ENCODE measurements at places on chromosomes 4 and X.

DNA sequence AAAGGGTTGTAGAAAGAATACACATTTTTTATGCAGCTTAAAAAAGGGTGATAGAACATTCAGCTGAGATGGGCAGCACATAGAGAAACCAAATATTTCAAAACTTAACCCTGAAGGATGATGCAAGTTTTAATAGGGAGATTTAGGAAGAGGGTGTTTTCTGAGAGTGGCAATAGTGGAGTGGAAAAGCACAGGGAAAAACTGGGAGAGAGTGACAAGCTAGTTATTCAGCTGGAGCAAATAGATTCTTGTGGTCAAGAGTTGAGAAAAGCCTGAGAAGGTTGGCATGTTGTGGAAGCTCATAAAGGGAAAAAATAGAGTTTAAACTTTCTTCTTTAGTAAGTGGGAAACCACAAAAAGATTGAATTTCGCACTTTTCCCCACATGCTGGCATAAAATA lies 359.6 kb upstream of the PITX2 start:
- no peak for DNase-seq

DNA sequence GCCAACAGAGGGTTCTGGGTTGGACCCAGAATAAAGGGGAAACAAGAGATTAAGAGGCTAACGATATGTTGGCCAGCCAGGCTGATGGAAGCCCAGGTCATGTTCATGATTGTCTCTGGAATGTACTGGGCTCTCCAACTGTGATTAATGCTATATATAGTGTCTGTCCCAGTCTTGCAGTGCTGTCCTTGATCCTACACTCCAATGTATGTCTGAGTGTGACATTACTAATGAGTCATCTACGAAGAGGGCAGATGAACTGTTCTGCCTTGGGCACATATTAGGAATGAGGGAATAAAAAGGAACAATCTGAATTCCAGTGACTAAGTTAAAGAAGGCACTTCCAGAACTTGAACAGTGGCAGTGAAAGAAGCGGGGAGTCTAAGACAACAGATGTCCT lies 142.1 kb downstream of the PDGFRA start:
- DNase-seq = no peak

DNA sequence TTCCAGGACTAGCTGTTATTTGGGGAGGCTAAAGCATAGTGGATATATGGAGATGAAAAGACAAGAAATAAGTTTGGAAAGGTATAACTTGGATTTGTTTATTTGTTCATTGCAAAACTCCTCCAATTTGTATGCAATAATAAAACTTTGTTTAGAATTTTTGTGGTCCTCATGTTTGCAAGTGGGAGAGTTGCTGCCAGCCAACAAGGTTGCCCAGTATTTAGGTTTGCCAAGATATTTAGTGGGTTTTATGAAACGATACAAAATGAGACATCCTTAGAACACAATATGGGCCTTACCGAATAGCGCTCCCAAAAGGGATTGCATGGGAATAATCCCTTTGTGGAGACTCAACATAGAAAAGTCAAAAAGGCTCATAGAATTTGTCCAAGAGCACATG lies 162.1 kb downstream of the INPP4B start:
- no peak for DNase-seq

GRCh38 chr4:69321153-69321729 lies 41.0 kb downstream of the UGT2B28 start:
- DNase-seq = no peak

- no peak for DNase-seq
Measured at GRCh38 chr4:184280137-184280536, 62.5 kb upstream of the ENPP6 start.

DNA sequence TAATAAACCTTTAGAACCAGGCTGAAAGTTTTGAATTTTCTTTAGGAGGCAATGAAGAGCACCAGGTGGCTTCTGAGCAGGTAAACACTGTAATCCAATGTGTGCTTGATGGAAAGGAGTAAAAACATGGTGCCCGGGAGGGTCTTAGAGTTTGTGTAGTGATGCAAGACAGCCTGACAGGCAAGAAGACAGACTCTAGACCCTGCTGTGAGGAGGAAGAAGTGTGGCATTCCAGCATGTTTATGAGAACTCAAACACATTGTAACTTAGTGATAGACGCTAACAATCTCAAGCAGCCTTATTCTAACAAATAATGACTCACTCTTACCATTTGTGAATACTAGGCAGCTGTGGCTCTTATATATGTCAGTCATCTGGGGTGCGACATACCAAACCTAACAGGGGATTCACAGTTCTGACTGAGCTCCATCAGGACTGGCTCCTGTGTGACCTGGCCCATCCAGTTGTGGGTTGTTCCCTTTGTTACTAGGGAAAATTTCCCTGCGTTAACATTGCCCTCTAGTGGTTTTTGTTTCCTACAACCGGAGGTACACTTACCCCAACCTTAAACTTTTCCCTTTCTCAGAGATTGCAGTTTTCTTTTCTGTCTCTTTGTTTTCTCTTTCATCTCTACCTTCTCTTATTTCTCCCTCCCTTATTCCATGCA lies 53.8 kb downstream of the VSIG4 start:
- peak; percentile 37 for DNase-seq
